ENCODE measurements at places on chromosomes 5 and 9.

DNA sequence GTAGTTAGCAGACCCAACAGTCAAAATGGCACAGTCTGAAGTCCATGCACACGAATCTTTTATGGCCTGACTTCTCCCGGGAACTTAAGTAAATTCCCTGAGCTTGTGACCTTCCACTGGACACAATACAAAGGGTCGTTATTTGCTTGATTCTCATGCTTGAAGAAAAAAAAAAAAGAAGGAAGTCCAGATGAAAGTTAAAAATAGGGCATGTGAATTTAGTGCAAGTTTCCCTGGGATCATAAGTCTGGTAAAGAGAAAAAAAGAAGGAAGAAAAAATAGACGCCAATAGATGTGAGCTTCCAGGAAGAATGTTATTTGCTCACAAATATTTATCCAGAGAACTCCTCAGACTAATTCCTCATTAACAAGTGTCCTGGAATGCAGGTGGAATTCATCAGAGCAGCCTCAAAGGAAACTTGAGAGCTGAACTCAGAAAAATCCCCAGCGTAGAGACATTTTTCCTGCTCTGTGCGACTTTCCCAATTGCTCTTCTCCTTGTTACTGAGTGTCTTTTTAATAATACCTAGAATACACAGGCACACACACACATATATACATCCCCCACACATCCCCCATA, 616.3 kb downstream of the EBF1 start:
- no peak for DNase-seq

DNA sequence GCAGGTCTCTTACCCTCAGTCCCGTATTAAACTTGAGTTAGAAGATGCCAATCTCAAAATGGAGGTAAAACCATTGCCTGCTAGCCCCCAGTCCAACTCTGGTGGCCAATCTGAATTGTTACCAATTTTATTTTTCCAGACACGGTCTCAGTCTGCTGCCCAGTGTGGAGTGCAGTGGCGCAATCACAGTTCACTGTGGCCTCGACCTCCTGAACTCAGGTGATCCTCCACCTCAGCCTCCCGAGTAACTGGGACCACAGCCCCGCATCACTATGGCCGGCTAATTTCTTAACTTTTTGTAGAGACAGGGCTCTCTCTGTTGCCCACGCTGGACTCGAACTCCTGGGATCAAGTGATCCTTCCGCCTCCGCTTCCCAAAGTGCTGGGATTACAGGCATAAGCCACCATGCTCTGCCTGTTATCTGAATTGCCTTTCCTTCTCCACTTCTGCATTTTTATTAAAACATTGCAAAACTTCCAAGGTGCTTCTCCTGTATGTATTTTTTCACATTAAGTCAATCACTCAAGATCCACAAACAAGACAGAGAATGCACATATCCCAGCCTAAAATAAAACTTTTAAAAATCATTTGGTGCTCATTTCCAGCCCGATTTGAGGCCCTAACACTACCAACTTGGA, 2.3 kb downstream of the FANCC start:
- no peak for DNase-seq

- no peak for DNase-seq
These were observed 82.7 kb downstream of the ITGA1 start for GRCh38 chr5:52870448-52870847.

GRCh38 chr5:108727236-108727650, 20.5 kb upstream of the FER start:
- no peak for DNase-seq

DNA sequence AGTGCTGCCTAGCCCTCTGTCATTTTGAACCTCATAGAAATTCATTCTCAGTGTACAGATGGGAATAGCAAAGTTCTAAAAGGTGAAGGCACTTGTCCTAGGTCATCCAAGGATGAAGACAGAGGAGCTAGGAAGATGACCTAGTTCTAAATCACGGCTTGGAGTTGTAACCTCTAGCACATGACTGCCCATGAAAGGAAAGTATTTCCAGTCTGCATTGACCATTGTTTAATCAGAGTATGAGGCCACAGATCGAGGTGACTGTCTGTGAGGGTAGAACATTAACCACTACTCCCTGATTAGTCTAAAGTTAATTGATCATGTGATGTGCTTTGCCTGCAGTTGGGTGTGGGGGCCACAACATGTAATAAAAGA, 674 bp upstream of the TNFSF15 start:
- no peak for DNase-seq

GRCh38 chr5:91048073-91048472, 335.0 kb downstream of the ARRDC3 start:
- no peak for DNase-seq

GRCh38 chr9:16413509-16414016, 456.9 kb downstream of the BNC2 start:
- DNase-seq, result no peak

GRCh38 chr5:98458004-98458403, 315.5 kb upstream of the RGMB start:
- no peak for DNase-seq

GRCh38 chr5:59874675-59875074, 18.9 kb downstream of the PDE4D start:
- DNase-seq, result no peak

- DNase-seq, result no peak
These were observed 84.1 kb upstream of the DMRT1 start for GRCh38 chr9:757246-757881.

- no peak for DNase-seq
These were observed 179.0 kb upstream of the PPP1R26 start for GRCh38 chr9:135300346-135301141.

GRCh38 chr9:124329206-124329792, 71.5 kb downstream of the NEK6 start:
- DNase-seq, result no peak

GRCh38 chr5:140084541-140084940, 29.4 kb upstream of the PURA start:
- no peak for DNase-seq

DNA sequence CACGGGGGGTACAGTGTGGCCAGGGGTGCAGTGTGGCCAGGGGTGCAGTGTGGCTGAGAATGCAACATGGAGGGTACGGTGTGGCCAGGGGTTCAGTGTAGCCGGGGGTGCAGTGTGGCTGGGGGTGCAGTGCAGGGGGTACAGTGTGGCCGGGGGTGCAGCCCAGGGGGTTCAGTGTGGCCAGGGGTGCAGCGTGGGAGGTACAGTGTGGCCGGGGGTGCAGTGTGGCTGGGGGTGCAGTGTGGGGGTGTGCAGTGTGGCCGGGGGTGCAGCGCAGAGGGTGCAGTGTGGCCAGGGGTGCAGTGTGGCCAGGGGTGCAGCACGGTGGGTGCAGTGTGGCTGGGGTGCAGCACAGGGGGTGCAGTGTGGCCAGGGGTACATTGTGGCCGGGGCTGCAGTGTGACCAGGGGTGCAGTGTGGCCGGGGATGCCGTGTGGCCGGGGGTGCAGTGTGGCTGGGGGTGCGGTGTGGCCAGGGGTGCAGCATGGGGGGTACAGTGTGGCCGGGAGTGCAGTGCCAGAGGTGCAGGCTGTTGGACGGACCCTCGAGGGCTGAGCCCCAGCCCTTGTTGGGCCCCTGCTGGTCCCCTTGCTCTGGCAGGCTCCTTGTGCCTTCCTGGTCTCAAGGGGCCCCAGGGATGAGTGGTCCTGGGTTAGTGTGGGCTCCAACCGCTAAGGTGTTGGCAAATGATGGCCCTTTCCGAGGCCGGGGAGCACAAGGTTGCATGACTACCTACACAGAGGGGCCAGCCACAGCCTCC, 17.9 kb downstream of the TPPP start:
- DNase-seq, result no peak

DNA sequence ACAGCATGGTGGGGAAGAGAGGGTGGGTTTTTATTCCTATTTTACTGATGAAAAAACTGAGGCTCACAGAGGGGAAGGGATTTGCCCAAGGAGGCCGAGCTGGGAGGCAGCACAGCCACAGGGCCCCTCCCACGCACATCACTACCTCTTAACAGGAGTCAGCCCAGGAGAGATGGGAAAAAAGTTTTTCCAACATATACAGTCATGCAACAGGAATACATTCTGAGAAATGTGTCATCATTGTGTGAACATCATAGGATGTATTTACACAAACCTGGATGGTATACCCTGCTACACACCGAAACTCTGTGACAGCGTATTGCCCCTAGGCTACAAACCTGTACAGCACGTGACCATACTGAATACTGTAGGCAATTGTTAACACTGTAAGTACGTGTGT, 11.6 kb downstream of the TRAF1 start:
- DNase-seq, result no peak
